ENCODE measurements at places on chromosomes 4 and X. TPM values are rescaled to one million over a fixed set of nuclear protein-coding genes. Genes with fewer than 3 reads are reported as not detected.

Gene SLC9B1
- total RNA-seq, result 1.1 TPM

Gene MAOB
- 3.9 TPM for total RNA-seq

Gene FGD1
- 3.6 TPM for total RNA-seq

DNA sequence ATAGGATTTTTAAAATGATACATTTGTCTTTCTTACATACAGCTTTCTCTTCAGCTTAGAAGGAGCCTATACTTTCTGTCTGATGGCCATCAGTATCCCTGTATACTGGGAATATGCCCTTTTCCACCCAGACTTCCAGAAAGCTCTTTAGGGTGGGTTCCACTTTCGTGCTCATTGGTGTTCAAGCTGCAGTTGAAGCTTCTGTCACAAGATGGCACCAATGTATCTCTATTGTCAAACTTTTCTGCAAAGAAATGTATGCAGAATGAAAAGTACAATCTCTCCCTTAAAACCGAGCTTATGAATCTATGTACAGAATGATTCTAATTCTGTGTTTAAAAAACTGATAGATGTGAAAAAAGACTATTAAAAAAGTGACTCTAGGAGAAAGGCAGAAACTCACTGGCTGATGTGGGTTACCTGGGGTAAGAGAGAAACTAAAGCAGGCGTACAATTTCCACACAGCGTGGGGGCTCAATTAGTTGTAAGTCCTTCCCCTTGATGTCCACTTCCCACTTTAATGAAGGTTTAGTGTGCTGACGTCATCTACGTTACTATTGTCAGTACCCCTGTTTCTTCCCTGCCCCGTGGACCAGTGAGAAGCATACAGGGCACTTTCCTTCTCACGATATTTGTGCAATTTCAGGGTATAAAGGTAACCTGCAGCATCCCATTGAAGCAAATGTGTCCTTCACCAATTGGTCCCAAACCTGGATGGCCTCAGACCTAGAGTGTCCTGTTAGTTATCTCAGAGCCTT lies 57.3 kb upstream of the TCEAL2 start:
- DNase-seq, result no peak

DNA sequence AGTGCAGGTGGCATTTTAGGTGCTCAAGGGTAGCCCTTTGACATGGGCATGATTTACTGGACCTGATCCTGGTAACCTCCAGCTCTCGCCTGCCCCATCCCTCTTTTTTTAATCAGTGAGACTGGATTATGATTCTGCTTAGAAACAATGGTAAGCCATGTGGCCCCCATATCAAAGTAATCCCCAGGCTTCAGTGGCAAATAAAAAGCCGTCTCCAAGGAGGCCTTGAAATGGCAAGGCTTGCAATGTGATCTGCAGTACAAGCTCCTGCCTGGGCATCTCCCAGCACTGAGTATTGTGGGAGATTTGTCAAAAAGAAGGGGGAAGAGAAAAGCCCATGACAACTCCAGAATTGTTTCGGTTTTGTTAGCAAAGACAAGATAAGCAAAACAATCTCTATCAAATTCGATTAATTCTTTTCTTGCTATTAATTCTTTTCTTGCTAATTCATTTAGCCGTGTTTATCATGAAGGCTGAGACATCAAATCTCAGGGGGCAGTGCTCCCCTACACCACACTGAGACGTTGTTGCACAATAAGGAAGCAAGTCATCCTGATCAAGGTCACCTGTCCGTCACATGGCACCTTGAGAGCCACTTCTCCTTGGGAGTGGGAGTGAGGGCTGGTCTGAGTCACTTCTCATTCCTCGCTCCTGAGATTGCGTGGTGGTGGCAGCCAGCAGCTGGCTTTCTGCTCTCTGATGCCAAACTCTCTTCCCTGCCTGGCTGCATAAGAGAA lies 312.7 kb upstream of the GATB start:
- peak; percentile 87 for DNase-seq

DNA sequence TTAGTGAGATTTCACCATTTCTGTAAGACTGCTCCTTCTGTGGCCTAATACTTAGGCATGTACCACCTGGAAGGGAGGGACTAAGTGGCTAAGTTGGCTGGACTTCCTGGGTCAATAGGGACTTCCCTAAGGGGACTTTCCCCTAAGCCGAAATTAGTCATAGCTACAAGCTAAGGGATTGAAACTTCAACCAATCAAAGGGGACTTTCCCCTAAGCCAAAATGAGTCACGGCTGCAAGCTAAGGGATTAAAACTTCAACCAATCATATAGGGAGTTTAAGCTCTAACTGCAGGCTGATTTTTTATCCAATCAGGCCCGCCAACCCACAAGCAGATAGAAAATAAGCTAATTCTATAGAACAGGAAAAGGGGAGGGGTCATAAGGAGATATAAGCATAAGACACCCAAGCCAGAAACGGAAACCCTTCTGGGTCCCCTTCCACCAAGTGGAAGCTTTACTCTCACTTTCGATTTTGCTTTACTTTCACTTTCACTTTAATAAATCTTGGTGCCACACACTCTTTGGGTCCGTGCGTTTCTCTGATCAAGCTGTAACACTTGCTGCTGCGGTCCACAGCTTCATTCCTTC lies 382.8 kb downstream of the KLHL4 start:
- no peak for DNase-seq

DNA sequence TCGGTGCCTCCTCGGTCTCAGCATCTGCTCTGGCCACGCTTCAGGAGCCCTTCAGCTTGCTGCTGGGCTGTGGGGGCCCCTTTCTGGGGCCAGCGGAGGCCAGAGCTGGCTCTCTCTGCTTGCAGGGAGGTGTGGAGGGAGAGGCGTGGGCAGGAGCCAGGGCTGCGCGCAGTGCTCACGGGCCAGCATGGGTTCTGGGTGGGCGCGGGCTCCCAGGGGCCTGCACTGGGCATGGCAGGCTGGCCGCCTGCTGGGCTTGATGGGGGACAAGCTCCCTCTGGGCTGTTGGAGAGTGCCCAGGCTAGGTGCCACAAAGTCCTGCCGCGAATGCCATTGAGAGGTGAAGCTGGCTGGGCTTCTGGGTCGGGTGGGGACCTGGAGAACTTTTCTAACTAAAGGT lies 57.3 kb upstream of the AGA start:
- no peak for DNase-seq

GRCh38 chr4:13893211-13893610 lies 265.7 kb upstream of the BOD1L1 start:
- no peak for DNase-seq

DNA sequence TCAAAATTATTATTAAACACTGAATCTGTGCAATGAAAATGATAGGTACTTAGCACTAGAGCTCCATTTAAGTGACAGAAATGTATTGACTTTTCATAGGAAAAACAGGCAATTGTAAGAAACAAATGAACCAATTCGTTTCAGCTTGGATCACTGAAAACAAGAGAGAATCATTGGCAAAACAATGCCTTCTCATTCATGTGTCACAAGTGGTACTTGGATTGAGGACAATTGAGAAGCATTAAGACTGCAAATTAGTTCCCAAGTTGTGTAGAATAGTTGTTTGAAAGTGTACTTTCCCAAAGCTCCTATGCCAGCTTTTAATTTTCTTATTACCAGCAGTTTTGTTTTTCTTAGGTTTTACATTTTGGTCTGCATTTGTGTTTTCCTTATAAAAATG lies 20.6 kb downstream of the CNKSR2 start:
- DNase-seq, result no peak

DNA sequence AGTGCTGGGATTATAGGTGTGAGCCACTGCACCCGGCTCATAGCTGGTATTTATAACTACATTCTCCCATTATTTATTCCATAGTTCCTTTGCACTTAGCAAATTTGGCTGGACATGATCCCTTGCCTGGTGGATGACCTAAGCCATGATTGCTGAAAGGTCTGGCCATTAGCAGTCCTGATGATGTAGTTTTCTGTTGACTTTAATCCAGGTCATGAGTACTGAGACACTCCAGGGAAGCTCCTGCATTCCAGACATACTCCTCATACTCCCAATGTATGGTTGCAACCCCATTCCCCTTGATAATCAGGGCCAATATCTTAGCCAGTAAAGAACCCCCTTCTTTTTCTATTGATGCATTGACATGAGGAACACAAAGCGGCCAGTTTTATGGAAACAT lies 24.4 kb upstream of the MGST2 start:
- DNase-seq, result no peak

All from thyroid gland (tissue), 4 donors.